ENCODE measurements at places on chromosomes 1 and 21.

- DNase-seq = no peak
Observed at GRCh38 chr1:202143768-202144401, 652 bp downstream of the ARL8A start.

GRCh38 chr1:73862355-73862754 lies 335.6 kb downstream of the LRRIQ3 start:
- DNase-seq = no peak

DNA sequence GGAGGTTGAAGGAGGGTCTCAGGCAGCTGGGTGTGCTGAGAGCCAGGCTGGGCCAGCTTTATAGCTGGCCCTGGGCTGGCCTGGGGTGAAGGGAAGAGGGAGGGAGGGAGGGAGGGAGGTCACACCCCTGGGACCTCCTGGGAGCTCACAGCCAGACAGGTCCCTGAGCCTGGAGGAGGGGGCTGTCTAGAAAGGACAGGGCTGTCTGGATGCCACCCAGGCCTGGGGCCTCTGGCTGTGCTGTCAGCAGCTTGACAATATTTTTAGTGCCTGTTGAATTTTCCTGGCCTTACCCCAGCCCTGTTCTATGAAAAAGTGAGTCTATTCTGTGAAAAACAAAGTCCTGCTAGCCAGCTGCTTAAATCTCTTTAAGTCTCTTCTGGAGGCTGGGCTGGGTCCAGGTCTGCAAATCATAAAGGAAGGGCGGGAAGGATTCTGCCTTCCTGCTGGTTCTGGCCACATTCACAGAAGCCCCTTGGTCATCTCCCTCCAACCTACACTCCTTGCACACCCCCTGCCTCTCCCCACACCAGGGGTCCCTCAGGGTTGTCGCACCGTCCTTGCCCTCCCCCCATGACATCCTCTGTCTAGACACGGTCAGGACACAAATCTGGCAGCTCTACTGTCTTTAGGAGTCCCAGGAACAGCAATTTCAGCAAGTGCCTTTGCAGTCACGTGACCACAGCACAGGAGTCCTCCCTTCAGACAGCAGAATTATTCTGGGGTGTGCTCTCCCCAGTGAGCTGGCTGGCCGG lies at the start of gene LEFTY2:
Gene LEFTY2 (minus strand): TSS at position 34 of the 755 bp plus-strand sequence. CDS start 80 bp downstream, outside the sequence.
- DNase-seq = no peak

GRCh38 chr1:239011382-239011781 lies 375.0 kb upstream of the CHRM3 start:
- DNase-seq = no peak

- no peak for DNase-seq
Observed at GRCh38 chr1:62601457-62601856, 4.1 kb downstream of the ANGPTL3 start.

GRCh38 chr1:8631163-8631562 lies 186.3 kb downstream of the RERE start:
- DNase-seq = no peak

DNA sequence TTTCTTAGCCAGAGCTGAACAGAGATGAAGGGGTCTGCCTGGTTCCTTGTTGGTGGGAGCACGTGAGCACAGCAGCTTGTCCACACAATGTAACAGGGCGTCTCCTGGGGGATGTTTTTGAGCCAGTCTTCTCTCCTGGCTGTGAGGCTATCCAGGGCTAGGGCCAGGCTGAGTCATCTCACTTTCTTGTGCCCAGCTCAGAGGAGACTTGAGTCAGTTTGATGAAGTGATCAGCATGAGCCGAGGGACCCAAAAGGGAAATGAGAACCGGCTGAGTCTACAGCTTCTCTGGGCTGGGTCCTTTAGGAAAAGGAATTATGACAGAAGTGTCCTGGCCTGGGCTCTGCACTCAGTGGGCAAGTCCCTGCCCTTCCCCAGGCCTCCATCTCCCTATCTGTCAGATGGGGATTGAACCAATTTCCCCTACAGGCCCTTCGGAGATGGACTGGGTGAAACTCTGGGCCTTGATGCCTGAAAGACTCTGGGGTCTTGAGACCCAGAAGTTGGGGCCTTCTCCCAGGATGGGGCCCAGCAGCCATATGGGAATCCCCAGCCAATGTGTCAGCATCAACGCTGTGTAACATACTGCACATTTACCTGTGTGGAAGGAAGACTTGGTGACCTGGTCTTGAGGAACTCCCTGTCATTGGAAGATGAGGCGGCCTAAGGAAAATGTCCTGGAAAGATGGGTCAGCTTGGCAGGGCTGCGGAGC lies 36.6 kb downstream of the DMRTB1 start:
- DNase-seq = no peak

GRCh38 chr21:29151931-29152330 lies 21.5 kb downstream of the MAP3K7CL start:
- no peak for DNase-seq

DNA sequence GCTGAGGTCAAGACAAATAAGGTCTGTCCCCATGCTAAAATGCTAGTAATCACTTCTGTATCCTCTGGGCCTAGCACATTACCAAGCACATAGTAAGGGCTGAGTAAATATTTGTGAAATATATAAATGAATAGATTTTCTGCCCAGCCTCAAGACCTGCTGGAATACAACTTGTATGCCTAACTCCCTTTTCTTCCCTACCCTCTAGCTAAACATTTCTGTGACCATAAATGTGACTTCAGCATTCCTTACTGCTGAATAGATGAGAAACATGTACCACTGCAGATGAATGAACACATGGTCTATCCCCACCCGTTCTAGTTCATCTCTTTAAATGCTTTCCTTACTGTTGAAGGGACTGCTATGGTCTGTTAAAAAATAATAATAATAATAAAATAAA lies 209.0 kb upstream of the HOOK1 start:
- no peak for DNase-seq

DNA sequence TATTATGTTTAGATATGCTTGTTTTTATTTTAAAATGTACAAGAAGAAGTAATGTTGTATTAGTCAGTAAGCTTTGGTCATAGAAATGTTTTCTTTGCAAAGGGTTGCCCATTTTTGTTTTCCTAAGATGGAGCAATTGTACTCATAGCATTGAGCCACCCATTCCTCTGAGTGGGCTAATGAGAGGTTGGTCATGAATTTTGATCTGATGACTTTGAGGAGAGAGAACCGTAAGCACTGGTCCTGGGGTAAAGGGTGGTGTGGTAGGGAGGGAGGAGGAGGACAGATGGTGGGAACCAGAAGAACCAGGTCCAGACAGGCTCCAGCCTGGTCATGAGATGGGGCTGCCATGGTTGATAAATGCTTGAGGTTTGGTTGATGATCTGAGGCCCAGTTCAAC lies 15.9 kb upstream of the SLC6A9 start:
- DNase-seq = no peak

DNA sequence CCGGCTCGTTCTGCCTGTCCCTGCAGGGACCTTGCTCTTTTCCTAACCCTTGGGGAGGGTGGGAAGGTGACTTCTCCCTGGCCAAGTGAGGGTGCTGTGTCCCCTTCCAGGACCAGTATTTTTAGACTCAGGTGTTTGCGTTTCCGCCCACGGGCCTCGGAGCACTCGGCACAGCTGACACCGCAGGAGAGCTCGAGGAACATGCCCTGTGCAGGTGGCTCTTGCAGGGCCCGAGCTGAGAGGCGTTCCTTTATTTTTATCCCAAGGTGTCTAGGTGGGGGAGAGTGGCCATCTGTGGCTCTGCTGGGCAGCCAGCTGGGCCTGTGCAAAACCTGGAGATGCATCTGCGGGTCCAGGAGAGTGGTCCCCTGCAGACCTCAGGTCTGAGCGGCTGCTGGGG lies 16.0 kb downstream of the PLCH2 start:
- DNase-seq = no peak

- no peak for DNase-seq
Observed at GRCh38 chr1:198630863-198631262, 8.0 kb upstream of the PTPRC start.

DNA sequence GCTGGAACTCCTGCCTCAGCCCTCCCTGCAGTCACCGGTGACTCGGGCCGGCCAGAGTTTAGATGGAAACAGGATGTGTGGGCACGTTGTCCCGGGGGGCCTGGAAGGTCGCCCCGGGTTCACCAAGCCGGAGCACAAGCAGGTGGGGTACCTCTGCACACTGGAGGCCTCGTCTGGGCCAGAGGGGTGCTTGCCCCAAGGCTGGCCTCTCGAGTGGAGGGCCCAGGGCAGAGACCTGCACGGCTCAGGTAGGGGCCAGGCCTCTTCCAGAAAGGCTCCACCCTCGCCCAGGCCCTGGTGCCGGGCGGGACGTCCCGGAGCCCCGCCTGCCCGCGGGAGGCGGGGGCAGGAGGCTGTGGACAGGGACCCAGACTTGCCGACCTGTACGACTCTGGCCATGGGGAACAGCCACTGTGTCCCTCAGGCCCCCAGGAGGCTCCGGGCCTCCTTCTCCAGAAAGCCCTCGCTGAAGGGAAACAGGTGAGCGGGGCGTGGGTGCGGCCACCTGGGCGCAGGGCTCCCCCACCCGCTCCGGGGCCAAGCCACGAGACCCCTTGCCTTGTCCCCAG lies at the start of gene PLEKHN1:
Gene PLEKHN1 (plus strand): TSS at position 348 of the 569 bp plus-strand sequence. CDS start 50 bp downstream, at position 398.
- DNase-seq = no peak

- peak; percentile 26 for DNase-seq
Observed at GRCh38 chr1:231636157-231636556, 9.6 kb downstream of the DISC1 start.

GRCh38 chr1:109718495-109718894 lies 6.4 kb downstream of the GSTM5 start:
- no peak for DNase-seq
